Amygdala (tissue), 56 donors: ENCODE measurements at places on chromosomes 7 and 10.

DNA sequence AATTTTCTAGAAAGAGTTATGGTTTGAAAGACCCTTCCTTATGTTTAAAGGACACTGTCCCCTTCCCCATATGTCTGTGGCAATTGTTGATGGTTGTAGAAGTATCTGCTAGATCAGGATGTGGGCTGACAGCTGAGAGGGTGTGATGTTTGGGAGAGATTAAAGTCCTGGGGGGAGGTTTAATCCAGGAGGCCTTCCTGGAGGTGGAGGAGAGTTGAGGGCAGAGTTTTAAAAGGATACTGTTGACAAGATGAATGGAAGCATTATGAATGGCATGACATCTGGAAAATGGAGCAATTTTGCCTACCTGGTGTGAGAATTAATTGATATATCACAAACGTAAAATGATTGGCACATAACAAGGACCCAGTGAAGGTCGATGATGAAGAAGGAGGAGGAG lies 32.9 kb upstream of the SMC3 start:
- no peak for DNase-seq

DNA sequence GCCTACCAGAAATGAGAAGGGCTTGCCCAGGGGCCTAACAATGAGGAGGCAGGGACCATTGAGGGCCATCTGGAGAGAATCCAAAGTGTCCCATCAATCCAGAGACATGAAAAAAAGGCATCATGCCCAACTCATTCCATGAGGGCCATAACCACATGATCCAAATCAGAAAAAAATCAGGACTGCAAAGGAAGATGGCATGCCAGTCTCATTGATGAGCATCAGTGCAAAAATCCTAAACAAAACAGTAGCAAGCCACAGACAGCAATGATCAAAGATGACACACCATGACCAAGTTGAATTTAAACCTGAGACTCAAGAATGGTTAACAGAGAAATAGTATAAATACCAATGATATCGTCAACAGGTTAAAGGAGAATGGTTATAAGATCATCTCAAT lies 7.0 kb upstream of the CYP3A4 start:
- no peak for DNase-seq

GRCh38 chr7:150728011-150728410 lies 9.2 kb upstream of the GIMAP5 start:
- no peak for DNase-seq

- DNase-seq = no peak
These were observed 112.4 kb downstream of the ADCY1 start for GRCh38 chr7:45686441-45687184.

- peak; percentile 77 for DNase-seq
These were observed 177.2 kb downstream of the SH3PXD2A start for GRCh38 chr10:103678178-103678526.

- DNase-seq = no peak
These were observed 202.8 kb upstream of the BMPER start for GRCh38 chr7:33702514-33703054.

GRCh38 chr10:60942134-60942787 lies 1.7 kb downstream of the RHOBTB1 start:
- no peak for DNase-seq
